ENCODE measurements at places on chromosomes 11 and 22. TPM values are rescaled to one million over a fixed set of nuclear protein-coding genes. Genes with fewer than 3 reads are reported as not detected.

GRCh38 chr22:37225481-37225880 is 13.2 kb upstream of the SSTR3 start:
- H3K4me3 ChIP-seq: no peak overlapping the region
- H3K27me3 ChIP-seq: no peaks in the 10 kb centered on the region
- no peak for DNase-seq
- H3K4me1 ChIP-seq: peaks cover 24% of the 10 kb centered on the region

DNA sequence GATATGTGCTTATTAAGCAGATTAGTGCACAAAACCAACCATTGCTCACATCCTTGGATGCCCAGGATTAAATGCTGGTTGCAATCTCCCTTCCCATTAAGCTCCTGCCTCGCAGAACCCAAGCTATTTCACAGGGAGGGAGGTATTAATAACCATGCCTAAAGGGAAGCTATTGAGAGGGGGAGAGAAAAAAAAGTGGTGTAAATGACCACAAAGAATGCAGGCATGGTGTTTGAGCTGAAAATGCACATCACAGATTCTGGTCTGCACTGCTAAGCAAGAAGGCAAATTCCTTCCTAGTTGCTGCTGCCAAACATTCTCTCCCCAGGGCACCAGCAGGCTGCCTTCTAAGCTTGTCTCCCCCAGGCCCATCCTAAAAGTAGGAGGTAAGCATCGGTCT is 92.0 kb upstream of the ISX start:
- H3K4me1 ChIP-seq: no peaks in the 10 kb centered on the region
- H3K27me3 ChIP-seq: no peaks in the 10 kb centered on the region
- DNase-seq: no peak
- H3K4me3 ChIP-seq: no peak overlapping the region
- H3K36me3 ChIP-seq: no peaks in the 10 kb centered on the region

DNA sequence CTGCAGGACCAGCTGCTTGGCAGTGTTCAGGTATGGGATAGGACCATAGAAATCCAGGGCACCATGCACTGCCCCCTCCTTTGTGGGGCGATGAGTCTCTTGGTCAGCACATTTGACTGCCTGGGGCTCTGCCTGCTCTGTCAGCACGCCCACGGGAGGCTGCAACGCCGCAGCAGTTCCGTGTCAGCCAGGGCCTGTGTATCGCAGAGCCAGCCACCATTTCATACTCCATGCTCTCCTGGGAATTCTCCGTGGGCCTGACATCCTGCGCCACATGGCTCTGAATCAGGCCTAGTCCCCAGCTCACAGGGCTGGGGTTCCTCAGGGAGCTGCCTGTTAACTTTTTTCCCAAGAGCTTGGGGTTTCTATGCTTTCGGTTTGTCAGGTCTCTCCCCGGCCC is 16.9 kb upstream of the RELT start:
- H3K27ac ChIP-seq: no peak overlapping the region
- H3K36me3 ChIP-seq: peaks cover 7% of the 10 kb centered on the region
- H3K27me3 ChIP-seq: no peaks in the 10 kb centered on the region
- DNase-seq: no peak
- H3K4me3 ChIP-seq: no peak overlapping the region

Gene PTGDR2
- polyA plus RNA-seq: not detected

Gene KDM4D
- 0.48 TPM for polyA plus RNA-seq

Gene LRRC55
- not detected for polyA plus RNA-seq
